ENCODE measurements at places on chromosomes 11 and 22.
A peak's percentile ranks its signal among the peaks of the same experiment; 100 is the strongest.

DNA sequence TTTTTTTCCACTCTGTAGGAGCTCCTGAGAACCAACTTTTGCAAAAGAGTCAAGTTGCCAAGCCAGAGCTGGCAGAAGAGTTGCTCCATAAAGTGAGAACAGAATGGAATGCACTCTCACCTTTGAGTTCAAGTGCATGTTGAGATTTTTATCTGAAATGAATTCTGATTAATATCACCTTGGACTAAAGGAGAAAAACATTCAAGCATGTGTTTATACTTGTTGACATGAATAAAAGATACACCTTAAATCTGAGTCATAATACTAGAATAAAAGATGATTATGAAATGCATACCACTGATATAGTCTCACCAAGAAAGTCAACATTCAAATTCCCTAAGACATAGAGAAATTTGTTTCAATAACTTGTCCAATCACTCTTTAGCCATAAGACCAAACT lies 37.8 kb downstream of the ARL14EP start:
- DNase-seq = no peak

DNA sequence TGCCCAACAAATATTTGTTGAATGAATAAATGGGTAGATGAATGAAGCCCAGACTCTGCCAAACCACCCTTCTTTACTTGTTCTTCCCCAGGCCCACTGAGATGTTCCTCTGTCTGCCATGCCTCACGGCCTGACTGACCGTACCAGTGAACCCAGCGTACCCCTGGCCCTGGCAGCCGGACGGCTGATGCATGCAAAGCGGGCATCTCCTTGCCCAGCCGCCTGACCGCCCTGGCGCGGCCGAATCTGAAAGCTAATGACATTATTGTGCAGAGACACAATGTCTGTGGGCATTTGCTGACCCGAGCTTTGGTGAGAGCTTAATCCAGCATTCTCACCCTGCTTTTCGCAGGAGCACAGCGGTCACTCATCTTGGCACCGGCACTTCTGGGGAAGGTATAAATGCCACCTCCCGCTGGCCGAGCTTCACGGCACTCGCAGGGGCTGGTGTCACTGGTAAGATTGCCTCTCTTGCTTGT lies at the start of gene CRYBB2:
Gene CRYBB2 (plus strand): TSS at position 429 of the 479 bp plus-strand sequence. CDS start 1,791 bp downstream, outside the sequence.
- DNase-seq = no peak

DNA sequence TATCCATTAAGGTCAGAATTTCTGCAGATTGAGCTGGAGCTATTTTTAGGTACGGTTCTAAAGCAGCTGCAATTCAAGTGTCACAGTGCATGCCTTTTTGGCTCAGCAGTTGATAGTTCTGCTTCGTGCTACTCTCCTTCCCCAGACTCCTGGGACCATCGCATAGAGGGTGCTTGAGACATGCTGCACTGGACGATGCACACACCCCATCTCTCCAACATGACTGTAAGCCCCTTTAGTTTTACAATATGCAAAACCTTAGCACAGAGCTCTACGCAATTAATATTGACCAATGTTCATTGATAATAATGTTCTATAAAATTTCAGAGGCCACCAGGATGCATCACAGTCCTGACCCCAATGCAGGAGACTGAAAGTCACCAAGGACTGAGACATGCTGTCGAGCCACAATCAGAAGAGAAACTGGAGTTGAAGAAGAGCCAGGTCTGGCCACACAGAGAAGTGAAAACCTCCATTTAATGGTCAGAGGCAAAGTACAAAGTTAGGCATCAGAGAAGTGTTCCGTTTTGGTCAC lies 120.9 kb upstream of the ZC3H12C start:
- no peak for DNase-seq

GRCh38 chr22:24503137-24503842 lies 8.2 kb downstream of the UPB1 start:
- DNase-seq = peak; percentile 89
